Tibial artery (tissue), 4 donors: ENCODE measurements at places on chromosomes 4 and X.
A peak's percentile ranks its signal among the peaks of the same experiment; 100 is the strongest.

DNA sequence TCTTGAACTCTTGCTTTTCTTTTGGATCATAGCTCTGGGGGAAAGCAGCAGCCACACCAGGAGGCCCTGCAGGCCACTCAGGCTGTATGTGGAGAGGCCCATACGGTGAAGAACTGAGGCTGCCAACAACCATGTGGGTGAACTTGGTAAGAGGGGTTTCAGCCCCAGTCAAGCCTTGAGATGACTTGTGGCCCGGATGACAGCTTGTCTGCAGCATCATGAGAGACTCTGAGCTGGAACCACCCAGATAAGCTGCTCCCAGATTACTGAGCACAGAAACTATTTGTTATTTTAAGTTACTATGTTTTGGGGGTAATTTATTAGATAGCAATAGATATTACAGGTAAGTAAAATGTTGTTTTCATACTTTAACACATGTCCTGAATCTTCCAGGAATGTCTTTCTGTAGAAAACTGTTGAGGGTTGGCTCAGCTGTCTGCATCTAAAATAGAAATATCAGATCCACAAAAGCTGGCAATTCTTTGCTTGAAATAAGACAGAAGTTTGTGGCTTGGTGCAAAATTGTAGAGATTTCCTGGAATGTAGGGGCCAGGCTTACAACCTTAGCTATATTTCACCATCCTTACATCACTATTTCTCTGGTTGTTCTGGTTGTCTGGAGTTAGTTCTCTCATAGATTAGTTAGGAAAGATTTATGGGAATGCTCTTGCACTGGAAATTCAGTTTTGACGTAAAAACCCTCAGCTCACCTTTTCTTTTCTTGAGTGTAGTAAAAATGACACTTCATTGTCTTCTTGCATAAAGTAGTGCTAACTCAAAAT, 272.1 kb downstream of the RAPGEF2 start:
- no peak for DNase-seq

- no peak for DNase-seq
Measured at GRCh38 chrX:10350981-10351380, 194.2 kb downstream of the CLCN4 start.

DNA sequence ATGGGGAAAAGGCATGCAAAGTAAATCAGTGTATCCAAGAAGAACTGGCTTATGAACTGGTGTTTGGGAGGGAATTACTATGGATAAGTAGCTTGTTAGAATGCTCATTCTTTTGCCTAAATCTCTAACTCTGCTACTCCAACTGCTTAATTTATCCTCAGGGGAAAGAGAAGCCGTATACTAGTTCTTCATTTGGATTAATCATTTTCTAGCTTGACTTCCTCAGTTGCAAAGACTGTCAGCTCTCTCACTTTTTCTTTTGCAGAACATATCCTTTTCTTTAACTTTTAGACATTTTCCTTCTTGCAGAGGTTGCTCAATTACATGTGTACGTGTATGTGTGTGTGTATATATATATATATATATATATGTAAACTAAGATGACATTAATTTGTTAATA, 21.9 kb downstream of the GPRIN3 start:
- DNase-seq: no peak

DNA sequence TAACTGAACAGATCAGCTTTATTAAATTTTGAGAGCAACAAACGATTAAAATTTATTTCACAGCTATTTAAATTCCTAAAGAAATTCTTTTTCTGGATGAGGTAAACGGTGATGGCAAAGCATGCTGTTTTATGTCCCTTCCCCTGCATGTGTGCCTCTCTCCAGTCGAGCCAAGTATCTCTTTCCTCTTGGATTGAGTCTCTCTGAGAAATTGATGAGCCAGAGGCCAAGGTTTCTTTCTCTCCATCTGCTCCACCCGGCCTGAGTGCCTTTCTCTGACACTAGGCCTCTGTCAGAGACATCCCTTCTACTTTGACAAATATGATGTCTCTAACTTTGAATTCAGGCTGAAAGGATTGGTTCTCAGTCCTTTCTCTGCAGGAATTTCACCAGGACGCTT, 42.6 kb upstream of the PARM1 start:
- no peak for DNase-seq

DNA sequence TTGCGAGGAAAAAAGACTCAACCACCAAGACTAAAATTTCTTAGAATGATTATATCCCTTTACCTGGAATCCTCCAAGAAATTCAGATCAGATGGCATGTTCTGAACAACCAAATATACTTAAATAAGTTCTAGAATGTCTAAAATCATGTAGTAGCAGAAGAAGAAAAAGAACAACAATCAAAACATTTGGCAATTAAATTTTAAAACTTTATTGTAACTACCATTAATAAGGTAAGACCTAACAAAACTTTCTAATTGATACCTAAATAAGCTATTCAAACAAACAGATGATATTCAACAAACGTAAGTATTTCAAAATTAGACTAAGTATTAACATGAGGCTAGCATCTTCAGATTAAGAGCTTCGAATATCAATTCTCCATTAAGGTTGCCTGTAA, 4.3 kb downstream of the THOC2 start:
- no peak for DNase-seq

GRCh38 chrX:154545673-154546274, 872 bp downstream of the G6PD start:
- no peak for DNase-seq

GRCh38 chrX:155612312-155613224, at the start of gene TMLHE:
Gene TMLHE (minus strand): TSS chrX:155612952. CDS start chrX:155545276, 67,676 bp downstream.
- DNase-seq: peak; percentile 81

- no peak for DNase-seq
Measured at GRCh38 chrX:136228839-136229207, 22.4 kb downstream of the MAP7D3 start.
